ENCODE measurements at places on chromosomes 3 and 15.

DNA sequence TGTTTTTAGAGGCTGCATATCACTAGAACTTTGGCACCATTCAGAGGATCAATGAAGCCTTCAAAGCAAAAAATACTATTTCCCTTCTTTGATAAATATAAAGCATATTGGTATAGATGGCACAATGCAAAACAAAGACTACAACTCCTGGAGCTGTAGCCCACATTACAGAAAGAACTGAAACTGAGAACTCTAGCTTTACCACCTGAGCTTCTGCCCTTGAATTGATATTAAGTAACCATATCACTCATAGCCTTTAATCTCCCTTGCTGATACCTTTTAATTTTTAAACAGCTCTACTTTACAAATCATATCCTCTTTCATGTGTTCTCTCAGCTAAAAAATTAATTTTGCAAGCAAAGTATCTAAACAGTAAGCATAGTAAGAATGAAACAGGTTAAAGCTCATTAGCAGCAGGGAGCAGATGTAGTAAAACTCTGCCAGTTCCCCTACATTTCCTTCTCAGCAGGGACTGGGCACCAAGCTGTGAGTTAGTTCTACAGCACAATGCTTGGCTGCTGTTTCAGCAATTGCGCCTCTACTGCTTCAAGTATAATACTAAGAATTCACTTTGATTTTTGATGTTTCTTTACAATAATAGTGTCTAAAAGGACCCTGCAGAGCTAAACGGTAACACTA is 97.9 kb upstream of the NANOGP8 start:
- no peak for DNase-seq

GRCh38 chr15:91099995-91100813 is at the start of gene SV2B:
SV2B (plus strand) TSS chr15:91100257; CDS start chr15:91226264, 126,007 bp downstream.
- DNase-seq = no peak

GRCh38 chr3:127590593-127591465 is at the start of gene TPRA1:
TPRA1 (minus strand) TSS chr3:127590733; CDS start chr3:127580146, 10,587 bp downstream.
- peak; percentile 89 for DNase-seq

- DNase-seq = no peak
Measured at GRCh38 chr3:90007778-90008499, 900.5 kb downstream of the EPHA3 start.

DNA sequence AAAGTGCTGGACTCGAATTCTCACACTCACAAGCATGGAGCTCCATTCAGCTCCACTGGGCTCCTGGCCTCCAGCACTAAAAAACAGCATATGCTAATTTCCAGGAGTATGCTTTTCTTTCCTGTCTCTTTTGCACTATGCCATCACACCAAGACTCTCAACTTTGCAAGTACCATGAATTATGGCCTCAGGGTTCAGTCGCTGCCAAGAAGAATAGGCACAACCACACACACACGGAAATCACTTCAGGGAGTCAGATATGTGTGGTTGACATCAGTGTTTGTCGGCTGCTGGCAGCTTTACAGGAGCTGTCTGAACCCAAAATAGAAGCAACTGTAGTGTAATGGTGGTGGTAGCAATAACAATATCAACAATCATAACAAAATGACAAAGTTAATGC is 305.0 kb upstream of the SLCO3A1 start:
- no peak for DNase-seq

DNA sequence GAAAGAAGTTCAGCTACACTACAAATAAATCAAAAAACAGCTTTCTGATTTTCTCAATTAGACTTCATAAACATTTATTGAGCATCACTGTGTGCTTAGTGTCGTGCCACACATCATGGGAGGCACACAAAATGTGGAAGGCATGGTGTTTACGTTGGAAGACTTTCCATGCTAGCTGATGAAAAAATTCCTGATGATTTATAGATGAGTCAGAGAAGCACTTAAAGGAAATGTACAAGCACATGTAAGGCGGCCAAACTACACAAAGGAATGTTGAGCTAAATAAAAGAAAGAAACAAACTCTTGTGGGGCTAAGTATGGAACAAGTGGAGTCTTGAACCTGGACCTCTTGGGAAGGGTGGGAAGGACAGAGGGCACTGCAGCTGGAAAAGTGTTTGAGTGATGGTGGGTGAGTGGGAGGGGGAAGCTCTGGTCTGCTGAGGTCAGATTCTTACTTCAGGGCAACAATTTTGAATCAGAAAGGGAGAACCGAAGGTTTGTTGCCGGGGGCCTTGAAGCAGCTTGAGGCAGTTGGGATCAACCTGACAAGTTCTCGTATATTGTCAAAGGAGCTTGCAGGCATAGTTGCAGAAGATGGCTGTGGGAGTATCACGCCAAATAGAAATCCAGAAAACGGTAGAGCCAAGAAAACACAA is 66.9 kb downstream of the FOXB1 start:
- DNase-seq = no peak

DNA sequence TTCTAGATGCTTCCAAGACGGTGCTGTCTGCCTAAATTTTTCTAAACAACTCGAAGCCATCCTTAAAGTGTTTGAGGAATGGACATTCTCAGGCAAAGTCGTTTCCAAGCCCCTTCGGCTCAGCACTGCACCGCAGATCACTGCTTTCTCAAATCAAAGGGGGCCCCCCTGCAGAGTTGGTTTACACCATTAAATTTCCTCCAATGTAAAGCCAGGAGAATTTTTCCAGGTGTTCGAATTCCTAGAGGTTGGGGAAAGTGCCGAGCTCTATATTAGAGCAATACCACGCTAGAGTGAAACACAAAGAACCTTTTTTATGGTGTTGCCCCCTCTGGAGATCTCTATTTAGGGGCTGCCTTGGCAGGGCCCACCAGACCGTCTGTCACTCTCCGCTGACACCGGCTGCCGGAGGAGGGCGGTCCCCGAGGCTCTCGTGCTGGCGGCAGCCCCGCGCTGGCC is 277.9 kb upstream of the NR2F2 start:
- no peak for DNase-seq
